ENCODE measurements at places on chromosomes 2 and 18.

DNA sequence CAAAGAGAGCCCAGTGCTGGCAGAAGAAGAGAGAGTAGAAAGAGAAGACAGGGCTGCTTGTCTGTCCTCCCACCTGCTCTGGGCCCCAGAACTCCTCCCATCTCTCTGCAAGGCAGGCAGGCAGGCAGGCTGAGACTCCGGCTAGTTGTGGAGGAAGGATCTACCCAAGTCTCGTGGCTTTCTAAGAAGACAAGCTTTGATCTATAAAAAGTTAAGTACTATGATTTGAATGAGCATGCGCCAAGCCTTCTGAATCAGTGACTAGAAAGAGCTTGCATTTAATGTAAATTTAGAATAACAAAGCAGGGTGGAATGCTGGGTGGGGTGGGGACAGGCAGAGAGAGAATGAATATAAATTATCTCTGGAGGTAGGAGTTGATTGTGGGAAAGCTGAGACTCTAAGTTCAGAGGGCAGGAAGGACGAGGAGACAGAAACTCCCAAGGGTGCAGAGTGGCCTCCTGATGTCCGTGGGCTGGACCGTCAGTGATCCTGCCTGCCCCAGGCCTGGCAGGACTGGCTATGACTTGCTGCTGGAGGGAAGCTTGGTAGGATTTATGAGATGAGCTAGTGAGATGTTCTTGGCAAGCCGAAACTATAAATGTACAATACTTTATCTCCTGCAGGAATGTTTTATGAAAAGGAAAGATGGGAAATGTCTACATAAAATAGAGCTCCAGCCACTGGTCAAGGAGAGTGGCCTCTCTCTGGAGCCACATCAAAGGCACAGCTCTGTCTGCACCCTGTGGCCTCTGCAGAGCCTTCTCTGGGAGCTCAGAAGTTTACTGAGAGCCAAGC lies 447.5 kb downstream of the TNS1 start:
- no peak for DNase-seq

DNA sequence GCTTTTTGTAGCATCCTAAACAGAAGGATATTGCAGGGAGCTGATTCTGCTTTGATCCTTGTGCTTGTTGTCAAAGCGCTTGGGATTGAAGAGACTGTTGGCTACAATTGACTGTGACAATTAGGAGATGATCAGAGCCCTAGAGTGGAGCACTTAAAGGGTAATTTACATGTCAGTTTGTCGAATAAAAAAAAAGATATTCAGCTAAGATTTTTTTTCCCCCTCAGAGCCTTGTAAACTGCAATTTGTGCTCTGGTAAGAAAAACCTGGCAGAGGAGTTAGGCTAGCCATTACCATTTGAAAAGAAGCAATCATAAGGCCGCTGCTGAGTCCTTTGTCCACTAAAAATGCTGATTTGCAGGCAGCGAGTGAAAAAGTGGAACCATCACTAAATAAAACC lies 47.8 kb upstream of the ZEB2 start:
- DNase-seq, result no peak

DNA sequence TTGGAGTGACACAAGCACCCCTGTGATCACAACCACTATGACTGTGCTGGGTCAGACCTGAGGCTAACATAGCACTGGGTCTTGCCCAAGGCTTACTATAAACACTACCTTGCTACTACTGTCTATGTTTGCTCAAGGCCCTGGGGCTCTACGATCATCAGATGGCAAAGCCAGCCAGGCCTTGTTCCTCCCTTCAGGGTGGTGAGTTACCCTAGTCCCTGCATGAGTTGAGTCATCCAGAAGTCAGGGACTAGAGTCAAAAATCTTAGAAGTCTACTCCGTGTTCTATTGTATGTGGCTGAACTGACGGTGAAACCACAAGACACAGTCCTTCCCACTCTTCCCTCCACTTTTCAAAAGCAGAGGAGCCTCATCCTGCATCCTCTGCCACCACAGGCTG lies 551.2 kb upstream of the FSIP2 start:
- no peak for DNase-seq

- DNase-seq, result no peak
These were observed 19.9 kb downstream of the KCTD18 start for GRCh38 chr2:200490001-200490400.

DNA sequence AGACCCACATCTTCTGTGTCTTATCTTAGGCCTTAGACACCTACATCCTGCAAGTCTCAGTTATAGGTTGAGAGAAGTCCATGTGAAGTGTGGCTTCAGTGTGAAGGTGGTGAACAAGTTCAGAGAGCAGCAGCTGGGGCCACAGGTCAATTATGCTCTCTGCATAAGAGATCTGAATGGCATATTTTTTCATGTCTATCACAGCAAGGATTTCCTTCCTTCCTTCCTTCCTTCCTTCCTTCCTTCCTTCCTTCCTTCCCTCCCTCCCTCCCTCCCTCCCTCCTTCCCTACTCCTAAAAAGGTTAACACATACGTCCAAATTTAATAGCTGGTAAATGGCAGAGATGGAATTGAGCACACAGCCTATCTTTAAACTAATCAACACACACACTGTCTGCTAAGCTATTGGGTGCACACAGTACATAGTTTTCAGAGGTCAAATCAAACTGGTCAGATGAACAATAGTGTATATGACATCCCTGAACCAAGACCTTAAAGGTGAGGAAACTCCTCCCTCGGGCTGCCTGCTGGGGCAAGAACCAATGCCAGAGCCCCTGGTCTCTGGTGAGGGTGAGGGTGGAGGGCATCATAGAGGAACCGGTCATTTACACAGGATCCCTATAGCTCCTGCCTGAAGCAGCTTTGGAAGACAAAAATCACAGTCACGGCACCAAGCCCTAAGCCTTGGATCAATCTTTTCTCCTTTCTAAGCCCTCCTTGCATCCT lies 240.9 kb downstream of the ICOS start:
- no peak for DNase-seq

- no peak for DNase-seq
These were observed 217.7 kb downstream of the LRRTM1 start for GRCh38 chr2:80086831-80087230.

DNA sequence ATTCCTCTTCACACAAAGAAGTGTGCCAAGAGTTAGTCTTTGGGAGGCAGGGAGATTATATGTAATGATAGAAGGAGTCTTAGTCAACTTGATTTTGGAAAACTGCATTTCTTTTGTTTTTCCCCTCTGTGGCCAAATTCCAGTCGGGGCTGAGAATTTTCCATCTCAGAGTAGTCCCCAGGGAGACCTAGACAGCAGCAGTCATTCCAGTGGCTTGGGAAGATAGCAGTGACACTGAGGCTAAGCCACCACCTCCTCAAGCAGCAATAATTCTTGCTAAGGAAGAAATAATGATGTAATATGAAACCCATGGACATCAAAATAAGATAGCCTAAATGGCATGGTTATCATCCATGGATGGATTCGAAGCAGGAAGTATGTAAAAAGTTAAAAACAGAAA lies 21.0 kb upstream of the CCDC141 start:
- DNase-seq, result no peak

DNA sequence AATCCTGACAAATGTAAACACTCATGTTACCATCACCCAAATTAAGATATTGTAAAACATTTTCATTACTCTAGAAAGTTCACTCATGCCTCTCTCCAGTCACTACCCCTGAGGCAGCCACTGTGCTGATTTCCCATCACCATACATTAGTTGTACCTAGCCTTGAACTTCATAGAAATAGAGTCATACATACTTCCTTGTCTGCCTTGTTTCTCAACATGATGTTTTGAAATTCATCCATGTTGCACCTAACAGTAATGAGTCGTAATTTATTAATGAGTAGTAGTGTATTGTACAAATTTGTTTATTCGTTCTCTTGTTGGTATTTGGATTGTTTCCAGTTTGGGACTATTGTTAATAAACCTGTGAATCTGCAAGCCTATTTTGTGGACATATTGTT lies 49.0 kb upstream of the TWSG1 start:
- no peak for DNase-seq

GRCh38 chr2:24833821-24834732 lies 40.9 kb downstream of the CENPO start:
- no peak for DNase-seq

DNA sequence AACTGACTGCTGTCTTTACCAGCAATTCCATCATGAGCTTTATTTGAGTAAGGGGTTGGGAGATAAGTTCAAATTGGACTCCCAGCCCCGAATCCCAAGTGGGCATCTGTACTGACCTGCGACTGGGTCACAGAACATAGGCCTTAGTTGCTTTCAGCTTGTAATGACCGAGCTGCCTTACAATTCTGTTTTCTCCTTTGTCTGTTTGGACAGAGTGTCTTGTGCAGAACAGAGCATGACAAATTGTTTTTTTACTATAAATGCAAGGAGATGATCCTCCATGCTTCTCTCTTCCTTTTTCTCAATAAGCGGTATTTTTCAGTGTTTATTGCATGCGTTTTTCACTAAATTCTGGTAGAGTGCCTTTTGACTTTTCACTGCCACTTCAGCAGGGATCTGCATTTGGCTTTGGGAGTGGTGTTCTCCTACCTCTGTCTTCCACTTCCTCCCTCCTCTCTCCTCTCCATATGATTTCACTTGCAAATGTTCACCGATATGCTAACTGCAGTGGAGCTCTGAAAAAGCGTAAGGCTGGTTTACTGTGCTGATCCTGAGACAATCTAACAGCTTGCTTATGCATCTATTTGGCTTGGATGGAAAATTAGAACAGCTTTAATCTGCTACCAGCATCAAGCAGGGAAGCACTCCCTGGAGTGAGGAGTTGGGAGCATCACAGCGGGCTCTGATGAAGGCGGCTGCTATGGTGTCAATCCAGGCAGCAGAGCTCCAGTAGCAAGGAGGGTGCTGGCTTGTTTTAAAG lies 158.8 kb upstream of the SMIM21 start:
- no peak for DNase-seq

DNA sequence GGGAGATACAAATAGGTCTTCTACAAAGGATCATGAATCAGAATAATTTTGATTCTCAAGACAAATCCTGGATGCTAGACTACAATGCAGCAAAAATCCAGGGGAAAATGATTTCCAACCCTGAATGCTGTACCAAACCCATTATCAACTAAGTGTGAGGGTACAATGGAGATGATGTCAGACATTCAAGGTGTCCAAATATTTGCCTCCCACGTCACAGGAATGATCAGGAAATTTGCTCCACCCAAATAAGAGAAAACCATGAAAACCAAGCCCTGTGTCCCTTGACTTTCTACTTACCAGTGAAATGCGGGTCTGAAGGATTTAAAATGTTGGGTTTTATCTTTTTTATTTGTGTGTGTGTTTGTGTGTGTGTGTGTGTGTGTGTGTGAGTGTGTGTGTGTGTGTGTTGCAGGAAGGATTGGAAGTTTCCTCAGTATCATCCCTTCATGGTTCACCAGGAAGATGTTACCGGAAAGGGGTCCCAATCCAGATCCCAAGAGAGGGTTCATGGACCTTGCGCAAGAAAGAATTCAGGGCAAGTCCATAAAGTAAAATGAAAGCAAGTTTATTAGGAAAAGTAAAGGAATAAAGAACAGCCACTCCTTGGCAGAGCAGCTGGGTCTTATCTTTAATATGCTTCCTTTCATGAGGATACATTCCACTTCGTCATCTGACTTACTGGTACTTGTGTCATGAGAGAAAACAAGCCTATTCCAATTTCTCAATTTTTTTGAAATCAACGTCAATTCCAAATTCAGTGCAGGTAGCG lies 61.1 kb upstream of the ID2 start:
- DNase-seq, result no peak

- DNase-seq, result no peak
These were observed 11.1 kb downstream of the CHRNA1 start for GRCh38 chr2:174753038-174753633.

- DNase-seq, result no peak
These were observed 34.1 kb upstream of the KCNF1 start for GRCh38 chr2:10877651-10878111.

- no peak for DNase-seq
These were observed 72.2 kb downstream of the LNPK start for GRCh38 chr2:175929850-175930249.

GRCh38 chr2:32865399-32866068 lies 81.2 kb upstream of the LTBP1 start:
- no peak for DNase-seq

- no peak for DNase-seq
These were observed 5.4 kb downstream of the PPP4R3B start for GRCh38 chr2:55611997-55612396.

- no peak for DNase-seq
These were observed 334.4 kb upstream of the THUMPD2 start for GRCh38 chr2:40113272-40113968.

DNA sequence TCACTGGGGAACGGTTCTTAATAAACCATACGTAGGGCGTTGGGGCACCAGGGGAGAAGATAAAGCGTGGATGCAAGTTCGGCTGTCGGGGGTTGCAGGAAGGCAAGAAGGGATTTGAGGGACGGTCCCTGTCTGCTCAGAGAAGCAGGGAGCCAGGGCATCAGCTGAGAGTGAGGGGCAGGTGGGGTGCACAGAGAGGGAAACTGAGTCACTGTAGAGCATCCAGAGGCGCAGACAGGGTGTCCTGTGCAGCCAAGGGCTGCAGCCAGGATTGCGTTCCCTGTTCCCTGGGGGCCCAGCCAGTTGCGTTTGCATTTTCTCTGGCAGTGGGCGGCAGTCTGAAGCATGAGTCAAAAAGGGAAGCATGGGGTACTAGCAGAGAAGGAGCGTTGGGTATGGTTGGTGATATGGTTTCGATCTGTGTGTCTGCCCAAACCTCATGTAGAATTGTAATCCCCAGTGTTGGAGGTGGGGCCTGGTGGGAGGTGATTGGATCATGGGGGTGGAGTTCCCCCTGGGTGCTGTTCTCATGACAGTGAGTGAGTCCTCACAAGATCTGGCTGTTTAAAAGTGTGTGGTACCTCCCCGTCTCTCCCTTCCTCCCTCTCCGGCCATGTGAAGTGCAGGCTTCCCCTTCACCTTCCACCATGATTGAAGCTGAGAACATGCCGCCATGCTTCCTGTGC lies 202.9 kb downstream of the NDUFA10 start:
- DNase-seq, result no peak

DNA sequence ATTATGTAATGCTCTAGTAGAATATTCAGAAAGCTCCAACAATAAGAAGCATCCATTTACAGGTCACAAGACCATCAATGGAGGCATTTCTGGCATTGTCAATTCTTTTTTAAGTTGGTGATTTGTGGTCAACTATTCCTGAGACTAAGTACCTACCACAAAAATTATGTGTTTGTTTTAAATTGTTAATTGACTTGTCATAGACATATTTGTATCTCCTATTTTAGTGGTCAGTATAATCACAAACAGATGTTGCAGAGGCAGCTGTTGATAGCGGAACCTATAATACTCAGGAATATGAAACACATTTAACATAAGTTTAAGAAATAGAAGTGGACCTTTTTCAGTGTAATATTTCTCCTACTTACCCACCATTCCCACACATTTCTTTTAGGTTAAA lies 430.1 kb downstream of the CCDC85A start:
- no peak for DNase-seq

- peak; percentile 38 for DNase-seq
These were observed 5.1 kb downstream of the FIGLA start for GRCh38 chr2:70785137-70785911.

DNA sequence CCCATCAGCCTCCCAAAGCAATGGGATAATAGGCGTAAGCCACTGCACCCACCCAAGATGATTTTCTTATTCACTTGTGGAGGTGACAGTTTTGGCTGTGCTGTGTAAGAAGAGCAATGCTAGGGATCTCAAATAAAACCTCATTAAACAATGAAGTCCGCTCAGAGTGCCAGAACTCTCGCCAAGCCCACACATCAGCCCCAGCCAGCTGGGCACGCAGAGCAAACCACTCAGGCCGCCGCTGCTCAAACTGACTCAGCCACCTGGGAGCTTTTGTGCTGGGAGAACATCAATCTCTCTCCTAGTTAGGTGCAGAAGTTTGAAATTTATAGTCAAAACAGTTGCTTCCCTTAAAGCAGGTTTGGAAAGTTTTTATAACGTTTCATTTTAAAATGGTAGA lies 47.6 kb downstream of the RNF152 start:
- no peak for DNase-seq

GRCh38 chr2:170713543-170714380 lies 1.4 kb upstream of the SP5 start:
- no peak for DNase-seq
